ENCODE measurements at places on chromosomes 7 and 10.

DNA sequence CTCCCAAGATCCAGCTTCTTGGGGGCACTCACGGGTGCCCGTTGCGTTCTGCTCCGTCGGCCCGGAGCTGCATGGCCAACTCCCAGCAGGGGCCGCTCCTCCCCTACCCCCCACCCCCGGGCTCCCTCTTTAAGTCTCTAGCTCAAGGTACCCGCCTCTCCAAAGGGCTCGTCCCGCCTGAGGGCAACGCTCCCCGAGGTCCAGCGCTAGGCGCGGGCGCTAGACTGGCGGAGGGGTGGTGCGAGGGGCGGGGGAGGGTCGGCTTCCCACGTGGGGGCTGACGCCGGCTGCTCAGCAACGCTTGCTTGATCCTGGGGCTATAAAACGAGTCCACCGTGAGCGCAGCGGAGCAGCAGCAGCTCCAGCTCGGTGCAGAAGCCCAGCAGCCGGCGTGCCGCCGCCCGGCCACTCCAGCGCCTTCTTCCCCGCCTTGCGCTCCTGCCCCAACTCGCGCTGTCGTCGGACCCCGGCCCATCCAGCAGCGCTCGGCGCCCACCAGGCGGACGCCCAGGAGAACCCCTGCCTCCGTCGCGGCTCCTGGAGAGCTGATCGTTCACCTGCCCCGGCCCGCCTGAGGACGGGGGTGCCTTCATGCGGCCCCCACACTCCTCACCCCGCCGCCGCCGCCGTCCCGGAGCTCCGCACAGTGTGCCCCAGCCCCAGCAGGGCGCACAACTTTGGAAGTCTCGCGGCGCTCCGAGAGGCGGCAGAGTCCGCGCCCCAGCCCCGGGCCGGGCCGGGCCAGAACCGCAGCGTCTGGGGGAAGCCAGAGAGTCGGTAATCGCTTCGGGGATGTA, at the start of gene ADRA2A:
TSS of gene ADRA2A (plus strand) at position 348 of the 797 bp plus-strand sequence. CDS start 968 bp downstream, outside the sequence.
- no peaks in the 10 kb centered on the region for H3K4me1 ChIP-seq
- peak within 1 kb of the TSS; percentile 50 for H3K4me3 ChIP-seq
- no peaks in the 10 kb centered on the region for H3K27me3 ChIP-seq

GRCh38 chr7:130393841-130394411, 13.6 kb downstream of the CPA1 start:
- peaks cover 4% of the 10 kb centered on the region for H3K36me3 ChIP-seq
- H3K27me3 ChIP-seq: no peaks in the 10 kb centered on the region
- no peaks in the 10 kb centered on the region for H3K4me1 ChIP-seq
- DNase-seq: no peak
- H3K4me3 ChIP-seq: no peak overlapping the region
- H3K27ac ChIP-seq: peak overlapping the region; percentile 11

DNA sequence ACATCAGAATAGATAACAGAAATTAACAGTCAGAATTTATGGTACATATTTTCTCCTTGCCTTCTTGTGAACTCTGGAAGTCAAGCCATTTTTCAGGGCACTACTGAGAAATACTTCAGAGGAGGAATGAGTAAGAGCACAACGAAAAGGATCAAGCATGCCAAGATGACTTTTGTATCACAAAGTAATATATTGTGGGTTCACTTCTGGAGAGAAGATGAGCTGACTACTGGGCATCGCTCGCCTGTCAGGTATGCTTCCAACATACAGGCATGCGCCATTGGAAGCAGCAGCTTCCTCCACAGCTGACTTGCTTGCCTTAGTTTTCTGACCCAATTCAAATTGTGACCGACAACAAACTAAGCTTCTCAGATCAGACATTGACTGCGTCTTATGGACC, 137.3 kb downstream of the VTI1A start:
- DNase-seq: no peak
- H3K4me3 ChIP-seq: no peak overlapping the region
- H3K4me1 ChIP-seq: peaks cover 11% of the 10 kb centered on the region

- no peaks in the 10 kb centered on the region for H3K36me3 ChIP-seq
- no peaks in the 10 kb centered on the region for H3K27me3 ChIP-seq
- H3K27ac ChIP-seq: no peak overlapping the region
These were observed 93.1 kb upstream of the EFCAB10 start for GRCh38 chr7:105674200-105674920.

GRCh38 chr7:106566672-106567071, 94.3 kb downstream of the CCDC71L start:
- H3K4me3 ChIP-seq: no peak overlapping the region
- H3K36me3 ChIP-seq: no peaks in the 10 kb centered on the region
- H3K4me1 ChIP-seq: no peaks in the 10 kb centered on the region
- no peak for DNase-seq
- H3K27me3 ChIP-seq: no peaks in the 10 kb centered on the region

DNA sequence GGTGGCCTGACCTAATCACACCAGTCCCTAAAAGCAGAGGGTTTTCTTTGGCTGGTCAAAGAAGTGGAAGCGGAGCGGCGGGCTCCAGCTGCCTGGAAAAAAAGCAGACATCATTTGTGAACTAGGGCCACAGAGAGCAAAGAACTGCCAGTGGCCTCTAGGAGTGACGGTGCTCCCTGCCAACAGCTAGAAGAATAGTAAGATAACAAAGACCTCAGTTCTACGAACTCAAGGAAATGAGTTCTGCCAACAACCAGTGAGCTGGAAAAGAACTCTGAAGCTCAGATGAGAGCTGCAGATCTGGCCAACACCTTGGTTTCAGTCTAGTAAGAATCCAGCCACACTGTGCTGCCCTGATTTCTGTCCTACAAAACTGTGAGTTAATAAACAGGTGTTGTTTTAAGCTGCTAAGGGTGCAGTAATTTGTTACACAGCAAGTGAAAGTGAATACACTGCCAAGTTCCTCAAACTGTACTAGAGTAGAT, 178.0 kb downstream of the SRPK2 start:
- peaks cover 9% of the 10 kb centered on the region for H3K4me1 ChIP-seq
- no peak overlapping the region for H3K4me3 ChIP-seq
- peak overlapping the region; percentile 57 for H3K27ac ChIP-seq
